ENCODE measurements at places on chromosomes 13 and 19.

- no peak for DNase-seq
Measured at GRCh38 chr19:1035998-1036621, 3.8 kb upstream of the ABCA7 start.

DNA sequence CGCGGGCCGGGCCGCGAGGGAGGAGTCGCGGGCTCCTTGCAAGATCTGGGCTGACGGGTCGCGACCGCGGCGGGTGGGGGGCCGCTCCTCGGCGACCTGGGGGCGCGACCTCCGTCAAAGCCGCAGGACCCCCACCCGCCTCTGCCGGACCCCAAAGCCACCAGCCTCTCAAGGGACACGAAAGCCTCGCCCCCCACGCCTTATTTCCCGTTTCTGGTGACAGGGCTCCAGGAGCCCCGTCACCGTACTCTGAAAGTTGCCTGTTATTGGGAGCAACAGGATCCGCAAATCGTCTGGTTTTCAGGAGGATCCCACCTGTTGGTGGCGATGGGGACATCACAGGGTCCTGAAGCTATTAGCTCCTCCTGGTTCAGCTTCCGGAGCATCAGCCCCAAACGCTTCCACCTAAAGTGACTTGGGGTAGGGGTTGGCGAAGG is 530 bp downstream of the MAU2 start:
- no peak for DNase-seq

DNA sequence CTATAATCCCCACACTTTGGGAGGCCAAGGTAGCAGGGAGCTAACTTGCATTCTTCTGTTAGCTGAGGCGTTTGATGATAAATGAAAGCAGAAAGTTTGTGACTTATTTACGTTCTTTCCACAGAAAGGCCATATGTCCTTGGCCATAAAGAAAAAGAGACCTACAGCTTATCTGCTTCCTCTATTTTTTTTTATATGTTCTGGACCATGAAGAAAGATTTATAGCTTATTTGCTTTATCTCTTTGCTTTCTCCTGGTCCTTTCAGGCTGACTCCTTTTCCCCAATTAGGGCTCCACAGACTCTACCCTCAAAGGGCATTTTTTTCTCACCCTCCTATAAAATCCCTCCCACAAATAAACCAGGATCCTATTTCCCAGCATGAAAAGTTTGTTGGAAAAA is 1.5 kb upstream of the ZNF616 start:
- no peak for DNase-seq

- DNase-seq: no peak
Measured at GRCh38 chr13:61950828-61951227, 535.2 kb upstream of the PCDH20 start.
